ENCODE measurements at places on chromosomes 3 and 15.

DNA sequence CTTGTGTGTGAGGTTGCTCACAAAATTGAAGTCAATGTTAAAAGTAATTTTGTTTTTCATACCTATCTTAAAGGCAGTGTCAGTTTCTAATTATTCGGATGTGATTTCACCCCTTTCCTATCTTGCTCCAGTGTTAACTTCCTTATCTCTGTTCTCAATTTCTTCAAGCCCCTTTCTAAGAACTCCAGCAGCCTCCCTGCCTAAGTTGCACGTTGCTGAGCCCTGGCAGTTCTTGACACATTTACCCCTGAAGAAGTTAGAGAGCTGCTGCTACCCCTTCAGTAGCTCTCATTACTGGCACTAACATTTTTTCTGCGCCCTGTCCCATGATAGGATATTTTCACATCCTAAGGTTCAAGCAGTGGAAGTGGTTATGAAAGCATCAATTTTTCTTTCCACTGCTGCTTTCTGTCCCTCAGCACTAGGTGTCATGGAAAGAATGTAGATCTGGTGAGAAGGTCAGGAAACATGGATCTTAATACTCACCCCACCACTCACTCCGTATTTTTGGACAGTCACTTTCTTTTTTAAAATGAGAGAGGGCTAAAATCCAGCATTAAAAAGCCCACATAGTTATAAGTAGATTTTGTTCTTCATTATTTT, 62.9 kb downstream of the OPA1 start:
- DNase-seq = no peak

GRCh38 chr15:92681141-92681631, 25.6 kb upstream of the FAM174B start:
- no peak for DNase-seq

DNA sequence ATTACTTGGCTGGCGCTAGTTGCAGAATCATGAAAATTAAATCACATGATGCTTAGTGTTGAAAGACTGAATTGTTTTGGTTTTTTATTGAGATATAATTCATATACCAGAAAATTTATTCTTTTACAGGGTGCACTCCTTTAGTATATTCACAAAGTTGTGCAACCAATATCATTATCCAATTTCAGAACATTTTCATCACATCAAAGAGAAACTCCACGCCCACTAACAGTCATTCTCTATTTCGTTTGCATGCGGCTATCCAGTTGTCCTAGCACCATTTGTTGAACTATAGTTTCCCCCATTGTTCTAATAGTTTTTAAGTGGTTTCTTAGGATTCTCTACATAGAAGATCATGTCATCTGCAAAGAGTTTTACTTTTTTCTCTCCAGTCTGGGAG, 3.7 kb downstream of the EHD4 start:
- DNase-seq = no peak

GRCh38 chr15:101528108-101528916, 38.8 kb upstream of the PCSK6 start:
- DNase-seq = no peak

DNA sequence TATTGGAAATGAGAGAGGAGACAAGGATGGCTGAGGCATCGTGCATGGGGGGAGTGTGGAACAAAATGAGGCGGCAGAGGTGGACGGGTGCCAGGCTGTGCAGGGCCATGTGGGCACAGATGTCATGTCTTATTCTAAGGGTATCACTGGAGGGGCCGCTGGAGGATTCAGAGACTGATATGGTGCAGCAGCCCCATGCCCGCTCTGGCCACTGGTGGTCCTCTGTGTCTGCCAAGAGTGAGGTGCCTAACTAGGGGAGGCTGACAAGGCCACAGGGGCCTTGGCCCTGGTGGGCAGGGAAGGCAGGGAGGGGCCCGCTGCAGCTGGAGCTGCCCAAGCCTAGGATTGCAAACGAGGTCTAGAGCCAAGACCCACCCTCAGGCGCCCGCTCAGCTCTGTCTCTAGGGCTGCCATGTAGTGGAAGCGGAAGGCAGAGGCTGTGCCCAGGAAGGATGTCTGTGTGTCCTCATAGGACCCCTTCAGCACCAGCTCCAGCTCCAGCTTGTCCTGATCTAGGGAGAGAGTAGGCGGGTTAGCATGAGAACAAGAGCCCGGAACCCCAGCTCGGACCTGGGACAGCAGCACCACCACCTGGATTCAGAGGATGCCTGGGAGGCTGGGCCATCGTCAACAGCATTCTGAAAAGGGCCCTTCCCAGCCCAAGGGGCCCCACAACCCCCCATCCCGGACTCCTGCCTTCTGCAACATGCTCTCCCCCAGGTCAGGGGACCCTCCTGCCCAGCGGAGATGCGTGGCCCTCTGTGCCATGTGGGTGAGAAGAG, 11.3 kb downstream of the PLA2G4D start:
- no peak for DNase-seq

- no peak for DNase-seq
Observed at GRCh38 chr3:172074586-172074985, 35.2 kb downstream of the FNDC3B start.

GRCh38 chr15:70516408-70517193, 246.8 kb downstream of the UACA start:
- no peak for DNase-seq

- DNase-seq = no peak
Observed at GRCh38 chr3:22262386-22262785, 511.4 kb upstream of the ZNF385D start.

GRCh38 chr15:39579487-39580116, 1.3 kb upstream of the THBS1 start:
- DNase-seq = no peak
